Occipital lobe (tissue), 3 donors: ENCODE measurements at places on chromosomes 1 and 21. TPM values are rescaled to one million over a fixed set of nuclear protein-coding genes. Genes with fewer than 3 reads are reported as not detected.

PLA2G2F gene
- total RNA-seq, result not detected

C4BPA gene
- total RNA-seq, result not detected

NLRP3 gene
- total RNA-seq, result 1.4 TPM

IFNLR1 gene
- 0.16 TPM for total RNA-seq

TDRD5 gene
- total RNA-seq, result 2.7 TPM

IER5 gene
- total RNA-seq, result 29.0 TPM

TNFRSF25 gene
- total RNA-seq, result 9.5 TPM

ZMYND12 gene
- total RNA-seq, result not detected

HES3 gene
- total RNA-seq, result not detected

DENND2C gene
- 1.6 TPM for total RNA-seq

GLIS1 gene
- not detected for total RNA-seq

RCC1 gene
- 13.4 TPM for total RNA-seq

CACHD1 gene
- 14.3 TPM for total RNA-seq

SPRR5 gene
- total RNA-seq, result not detected

SLC25A34 gene
- 1.2 TPM for total RNA-seq
